ENCODE measurements at places on chromosomes 1 and 21.

DNA sequence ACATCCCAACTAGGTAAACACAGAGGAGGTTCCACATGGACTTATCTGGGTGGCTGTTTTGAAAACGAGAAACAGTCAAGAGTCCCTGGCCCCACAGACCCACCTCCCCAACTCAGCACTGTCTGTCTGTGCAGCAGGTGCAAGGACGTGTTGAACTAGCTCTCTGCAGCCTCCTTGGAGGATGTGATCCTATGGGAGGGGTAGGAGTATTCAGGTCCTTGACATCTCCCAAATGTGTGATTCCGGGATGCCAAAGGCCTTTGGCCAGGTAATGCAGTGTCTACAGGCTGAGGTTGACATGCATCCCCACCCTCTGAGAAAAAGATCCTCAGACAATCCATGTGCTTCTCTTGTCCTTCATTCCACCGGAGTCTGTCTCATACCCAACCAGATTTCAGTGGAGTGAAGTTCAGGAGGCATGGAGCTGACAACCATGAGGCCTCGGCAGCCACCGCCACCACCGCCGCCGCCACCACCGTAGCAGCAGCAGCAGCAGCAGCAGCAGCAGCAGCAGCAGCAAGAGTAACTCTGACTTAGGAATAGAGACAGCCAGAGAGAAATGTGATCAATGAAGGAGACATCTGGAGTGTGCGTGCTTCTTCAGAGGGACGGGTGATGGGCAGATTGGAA, 151.6 kb upstream of the CAMK1G start:
- no peak for DNase-seq

- no peak for DNase-seq
Observed at GRCh38 chr1:182129398-182129797, 67.9 kb upstream of the ZNF648 start.

GRCh38 chr1:231751415-231751814, 124.8 kb downstream of the DISC1 start:
- no peak for DNase-seq

- no peak for DNase-seq
Observed at GRCh38 chr1:184409011-184409410, 22.2 kb downstream of the C1orf21 start.

GRCh38 chr1:68331117-68331865, 99.0 kb upstream of the WLS start:
- DNase-seq, result no peak

GRCh38 chr1:109184687-109185086, 29.0 kb upstream of the SARS1 start:
- no peak for DNase-seq

- no peak for DNase-seq
Observed at GRCh38 chr21:23578027-23578426, 2029.3 kb downstream of the MRPL39 start.
